ENCODE measurements at places on chromosomes 12 and 14.

DNA sequence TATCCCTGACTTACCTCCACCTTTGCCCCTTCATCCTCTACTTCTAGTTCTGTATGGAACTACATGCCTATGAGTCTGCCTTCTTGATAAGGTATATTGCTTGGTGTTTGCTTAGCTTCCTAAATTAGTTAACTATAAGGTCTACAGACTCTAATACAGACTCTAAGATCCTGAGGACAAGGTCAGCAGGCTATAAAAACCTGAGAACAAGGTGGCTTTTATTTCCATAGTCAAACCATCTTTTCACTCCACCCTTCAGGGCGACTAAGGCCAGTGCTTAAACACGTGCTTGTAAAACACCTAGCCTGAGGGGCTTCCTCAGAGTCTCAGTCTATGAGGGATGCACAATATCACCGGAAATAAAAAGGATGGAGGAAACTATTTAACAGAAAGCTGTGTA is 36.1 kb upstream of the COL2A1 start:
- no peak for ATAC-seq

GRCh38 chr14:75445236-75445635 is 17.4 kb downstream of the JDP2 start:
- ATAC-seq = no peak

DNA sequence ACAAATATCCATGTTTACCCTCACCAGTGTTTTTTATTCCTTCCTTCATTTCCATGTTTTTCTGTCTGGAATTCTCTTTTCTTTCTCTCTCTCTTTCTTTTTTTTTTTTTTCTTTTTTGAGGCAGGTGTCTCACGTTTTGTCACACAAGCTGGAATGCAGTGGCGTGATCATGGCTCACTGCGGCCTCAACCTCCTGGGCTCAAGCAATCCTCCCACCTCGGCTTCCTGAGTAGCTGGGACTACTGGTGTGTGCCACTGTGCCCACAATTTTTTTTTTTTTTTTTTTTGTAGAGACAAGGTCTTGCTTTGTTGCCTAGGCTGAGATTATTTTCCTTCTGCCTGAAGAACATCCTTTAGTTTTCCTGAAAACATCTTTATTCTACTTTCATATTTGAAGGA is 15.0 kb upstream of the AMIGO2 start:
- no peak for ATAC-seq

DNA sequence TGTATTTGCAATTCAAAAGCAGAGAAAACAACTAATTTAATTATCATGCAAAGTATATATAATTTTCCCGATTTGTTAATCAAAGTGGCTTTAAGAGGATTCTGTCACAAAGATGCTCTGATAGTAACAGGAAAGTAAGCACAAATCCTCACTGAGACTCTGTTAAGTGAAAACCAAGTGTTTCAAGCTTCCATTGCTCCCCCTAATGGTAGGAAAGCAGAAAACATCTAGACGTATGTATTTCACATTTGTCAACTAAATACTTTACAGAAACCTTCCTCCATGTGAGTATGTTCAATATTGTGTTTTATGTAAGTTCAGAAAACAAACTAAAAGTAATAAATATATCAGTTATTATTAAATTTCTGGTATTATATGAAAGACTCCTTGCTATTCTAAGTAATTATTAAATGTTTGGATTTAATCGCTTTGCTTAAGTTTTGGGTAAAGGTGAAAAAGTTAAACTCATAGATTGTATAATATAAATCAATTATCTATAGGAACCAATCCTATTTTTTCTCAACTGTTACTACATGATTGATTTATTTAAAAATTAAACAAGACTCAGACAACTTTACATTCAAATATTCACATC is 1.5 kb upstream of the NTS start:
- ATAC-seq = peak; percentile 83

DNA sequence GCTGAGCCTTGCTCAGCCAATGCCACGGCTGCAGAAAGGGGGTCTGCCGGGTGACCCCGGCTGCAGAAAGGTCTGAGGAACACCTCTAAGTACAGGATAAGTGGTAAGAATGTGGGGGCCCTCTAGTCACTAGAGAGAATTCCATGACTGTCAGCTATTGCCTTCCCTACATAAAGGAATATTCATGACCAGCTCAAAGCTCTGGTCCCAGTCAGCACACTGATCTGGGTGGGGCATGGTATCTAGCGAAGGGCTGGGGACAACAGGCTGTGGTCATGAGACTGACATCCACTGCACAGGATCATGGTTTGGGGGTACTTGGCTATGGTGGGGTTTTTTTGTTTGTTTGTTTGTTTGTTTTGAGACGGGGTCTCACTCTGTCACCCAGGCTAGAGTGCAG is 42.1 kb downstream of the DCAF4 start:
- no peak for ATAC-seq

- no peak for ATAC-seq
Observed at GRCh38 chr12:66080791-66081190, 49.8 kb downstream of the LLPH start.
